Transverse colon (tissue), 4 donors: ENCODE measurements at places on chromosomes 12 and 14. TPM values are rescaled to one million over a fixed set of nuclear protein-coding genes. Genes with fewer than 3 reads are reported as not detected.

Gene BDKRB1
- 1.1 TPM for total RNA-seq

Gene PLEK2
- 5.2 TPM for total RNA-seq

Gene DPY19L2
- total RNA-seq = 4.0 TPM

Gene PTCSC3
- total RNA-seq = not detected

Gene HPD
- 0.41 TPM for total RNA-seq

Gene KRT4
- not detected for total RNA-seq

Gene TMTC2
- 19.8 TPM for total RNA-seq

Gene CLEC4D
- not detected for total RNA-seq

Gene SNRNP35
- 8.6 TPM for total RNA-seq

Gene DHRS1
- total RNA-seq = 106 TPM

Gene SETD1B
- 14.9 TPM for total RNA-seq

Gene ITGB7
- total RNA-seq = 8.3 TPM

Gene PTPRO
- 5.2 TPM for total RNA-seq

Gene RTL1
- not detected for total RNA-seq
